Caco-2 (cell line): ENCODE measurements at places on chromosomes 13 and 19. TPM values are rescaled to one million over a fixed set of nuclear protein-coding genes. Genes with fewer than 3 reads are reported as not detected.

The GPR12 gene
- not detected in 2 replicates for total RNA-seq

The MYH14 gene
- 78.3 and 89.8 TPM in 2 replicates for total RNA-seq

The DGKH gene
- 5.2 and 5.8 TPM in 2 replicates for total RNA-seq

The PLEKHJ1 gene
- 119 TPM in 2 replicates for total RNA-seq

The MUC16 gene
- total RNA-seq, result 0.05 TPM in 2 replicates

The IZUMO2 gene
- total RNA-seq, result not detected in 2 replicates

The FGF22 gene
- 0.68 TPM in 1 of 2 replicates, not detected in the other for total RNA-seq

The HIF3A gene
- 5.2 and 5.4 TPM in 2 replicates for total RNA-seq

The ZNF285 gene
- total RNA-seq, result 0.91 and 1.5 TPM in 2 replicates

The SYNGR4 gene
- total RNA-seq, result 0.32 TPM in 1 of 2 replicates, not detected in the other

The TMIGD2 gene
- total RNA-seq, result not detected in 2 replicates

DNA sequence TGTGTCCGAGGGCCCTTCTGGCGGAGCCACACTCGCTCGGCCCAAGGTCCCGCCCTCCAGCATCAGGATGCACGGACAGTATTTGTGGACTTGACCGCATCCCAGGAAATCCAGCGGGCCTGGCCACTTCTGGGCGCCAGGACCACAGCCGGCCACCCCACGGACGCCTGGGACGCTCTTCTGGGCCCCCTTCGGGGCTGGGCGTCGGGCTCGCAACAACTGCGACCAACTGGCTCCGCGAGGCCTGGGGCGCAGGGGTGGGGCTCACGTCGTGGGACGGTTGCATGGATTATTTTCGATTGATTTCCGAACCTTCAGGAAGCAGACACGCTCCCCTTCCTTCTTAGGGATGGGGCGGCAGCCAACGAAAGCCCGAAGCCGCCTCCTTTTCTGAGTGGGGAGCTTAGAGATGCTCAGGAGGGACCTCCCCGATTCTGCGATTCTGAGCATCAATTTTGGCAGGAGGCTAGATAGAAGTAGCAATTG lies 521 bp upstream of the NUP58 start:
- DNase-seq, result no peak
- H3K36me3 ChIP-seq, result 0 out of 2 replicates have a peak, but pooled peaks cover 1% of the 10 kb centered on the region
- H3K4me3 ChIP-seq, result peak overlapping the region; percentile 99

- DNase-seq, result no peak
- no peaks in the 10 kb centered on the region for H3K27me3 ChIP-seq
- no peaks in the 10 kb centered on the region for H3K4me1 ChIP-seq
- H3K36me3 ChIP-seq, result peaks cover 9% of the 10 kb centered on the region
- no peak overlapping the region for H3K4me3 ChIP-seq
Observed at GRCh38 chr19:5693195-5694166, 3.4 kb downstream of the RPL36 start.

GRCh38 chr19:10815007-10815536 lies 20.9 kb downstream of the TMED1 start:
- H3K4me1 ChIP-seq, result no peaks in the 10 kb centered on the region
- no peak for DNase-seq
- H3K36me3 ChIP-seq, result no peaks in the 10 kb centered on the region; the same call in 1 of the 2 replicates
- H3K27ac ChIP-seq, result no peak overlapping the region
- H3K4me3 ChIP-seq, result no peak overlapping the region

DNA sequence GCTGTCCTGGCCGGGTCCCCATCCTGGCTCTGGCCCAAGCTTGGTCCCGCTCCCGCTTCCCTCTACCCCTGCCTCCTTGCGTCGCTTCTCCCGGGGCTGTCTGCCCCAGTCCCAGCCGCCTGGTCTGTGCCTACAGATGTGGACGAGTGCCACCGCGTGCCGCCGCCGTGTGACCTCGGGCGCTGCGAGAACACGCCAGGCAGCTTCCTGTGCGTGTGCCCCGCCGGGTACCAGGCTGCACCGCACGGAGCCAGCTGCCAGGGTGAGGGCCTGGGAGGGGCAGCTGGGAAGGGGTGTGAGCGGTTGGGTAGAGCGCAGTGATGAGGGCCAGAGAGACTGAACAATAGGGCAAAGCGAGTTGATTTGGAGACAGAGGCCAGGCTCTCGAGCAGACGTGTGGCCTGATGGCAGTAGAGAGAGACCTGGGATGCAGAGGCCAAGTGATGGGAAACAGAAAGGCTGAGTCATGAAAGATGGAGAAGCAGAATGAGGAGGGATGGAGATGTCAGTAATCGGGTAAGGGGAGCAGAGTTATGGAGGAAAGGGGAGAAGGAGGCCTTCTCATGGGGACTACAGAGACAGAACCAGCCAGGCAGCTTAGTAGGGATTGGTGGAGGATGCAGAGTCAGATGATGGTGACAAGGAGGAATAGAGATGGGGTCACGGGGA lies 9.4 kb downstream of the LTBP4 start:
- DNase-seq, result no peak
- no peaks in the 10 kb centered on the region for H3K27me3 ChIP-seq
- no peak overlapping the region for H3K4me3 ChIP-seq
- peaks cover 32% of the 10 kb centered on the region for H3K4me1 ChIP-seq
- H3K27ac ChIP-seq, result no peak overlapping the region

DNA sequence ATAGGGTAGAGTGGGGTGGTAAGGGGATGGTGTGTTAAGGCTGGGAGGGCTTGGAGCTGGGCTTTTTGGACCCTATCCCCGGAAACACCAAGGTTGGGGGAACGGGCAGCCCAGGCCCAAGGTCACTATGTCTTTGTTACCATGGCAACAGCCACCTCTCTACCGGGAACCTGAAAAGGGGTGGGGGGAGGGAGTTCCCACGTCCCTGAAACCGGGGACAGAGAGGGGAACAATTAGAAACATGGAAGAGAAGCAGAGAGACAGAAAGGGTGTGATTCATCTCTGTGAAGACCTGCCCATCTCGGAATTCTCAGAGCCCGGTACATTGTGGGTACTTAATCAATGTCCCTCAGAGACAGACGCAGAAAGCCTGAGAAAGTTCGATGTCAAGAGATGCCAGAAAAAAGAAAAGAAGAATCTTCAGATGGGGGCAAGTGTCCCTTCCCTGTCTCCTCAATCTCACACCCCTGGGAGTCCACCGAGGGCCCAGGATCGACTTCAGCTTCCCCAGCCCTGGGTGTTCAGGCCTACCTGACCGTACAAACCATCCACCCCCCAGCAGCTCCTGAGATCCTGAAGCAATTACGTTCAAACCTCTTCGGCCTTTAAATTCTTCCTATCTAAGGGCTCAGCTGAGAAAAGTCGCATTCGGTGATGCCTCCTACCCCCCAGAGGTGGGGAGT lies 6.8 kb upstream of the LRFN1 start:
- no peaks in the 10 kb centered on the region for H3K27me3 ChIP-seq
- H3K36me3 ChIP-seq, result no peaks in the 10 kb centered on the region
- H3K27ac ChIP-seq, result peak overlapping the region; percentile 75
- H3K4me3 ChIP-seq, result no peak overlapping the region
- no peak for DNase-seq

- H3K27me3 ChIP-seq, result no peaks in the 10 kb centered on the region
- no peak for DNase-seq
- H3K27ac ChIP-seq, result no peak overlapping the region
- no peaks in the 10 kb centered on the region for H3K36me3 ChIP-seq
- no peaks in the 10 kb centered on the region for H3K4me1 ChIP-seq
Observed at GRCh38 chr13:39930060-39930459, 274.6 kb downstream of the COG6 start.

- H3K27me3 ChIP-seq, result no peaks in the 10 kb centered on the region
- H3K27ac ChIP-seq, result no peak overlapping the region
- no peak overlapping the region for H3K4me3 ChIP-seq
- no peak for DNase-seq
- no peaks in the 10 kb centered on the region for H3K36me3 ChIP-seq
Observed at GRCh38 chr13:67048821-67049150, 181.3 kb downstream of the PCDH9 start.

GRCh38 chr13:113576597-113576996 lies 8.0 kb upstream of the TFDP1 start:
- no peaks in the 10 kb centered on the region for H3K36me3 ChIP-seq
- DNase-seq, result no peak
- no peak overlapping the region for H3K27ac ChIP-seq
- H3K4me3 ChIP-seq, result no peak overlapping the region
- H3K4me1 ChIP-seq, result no peaks in the 10 kb centered on the region

DNA sequence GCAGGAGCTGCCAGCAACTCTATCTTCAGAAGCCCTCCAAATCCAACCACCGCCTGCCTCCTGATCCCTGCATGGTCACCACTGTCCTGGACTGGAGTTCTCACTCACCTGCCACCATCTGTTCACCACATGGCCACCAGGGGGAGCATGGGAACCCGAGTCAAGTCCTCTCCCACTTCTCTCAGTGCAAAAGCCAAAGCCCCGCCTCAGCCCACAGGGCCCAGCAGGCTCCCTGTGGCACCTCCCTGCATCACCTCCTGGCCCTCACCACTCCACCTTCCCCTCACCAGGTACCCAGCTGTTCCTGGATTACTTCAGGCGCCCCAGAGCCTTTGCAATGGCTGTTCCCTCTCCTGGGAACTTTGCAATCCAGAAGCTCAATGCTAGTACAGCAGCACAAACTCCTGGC lies 5.3 kb downstream of the DHPS start:
- H3K27me3 ChIP-seq, result no peaks in the 10 kb centered on the region
- peak; percentile 87 for DNase-seq
- no peak overlapping the region for H3K4me3 ChIP-seq

- no peaks in the 10 kb centered on the region for H3K27me3 ChIP-seq
- H3K4me3 ChIP-seq, result no peak overlapping the region
- peak overlapping the region; percentile 75 for H3K27ac ChIP-seq
- peaks cover 17% of the 10 kb centered on the region for H3K4me1 ChIP-seq
- H3K36me3 ChIP-seq, result peaks cover 2% of the 10 kb centered on the region
Observed at GRCh38 chr19:34484328-34484727, 2.8 kb downstream of the WTIP start.

GRCh38 chr13:98447881-98448641 lies 128.8 kb downstream of the STK24 start:
- H3K27me3 ChIP-seq, result no peaks in the 10 kb centered on the region
- no peaks in the 10 kb centered on the region for H3K4me1 ChIP-seq
- H3K27ac ChIP-seq, result peak overlapping the region; percentile 33

- H3K4me1 ChIP-seq, result no peaks in the 10 kb centered on the region
- H3K27ac ChIP-seq, result no peak overlapping the region
- no peak overlapping the region for H3K4me3 ChIP-seq
- DNase-seq, result no peak
Observed at GRCh38 chr19:10431943-10432735, 11.8 kb downstream of the PDE4A start.

GRCh38 chr13:96991072-96991471 lies 3.2 kb downstream of the OXGR1 start:
- no peaks in the 10 kb centered on the region; the same call in 1 of the 2 replicates for H3K27me3 ChIP-seq
- H3K36me3 ChIP-seq, result no peaks in the 10 kb centered on the region
- H3K4me1 ChIP-seq, result no peaks in the 10 kb centered on the region
- H3K27ac ChIP-seq, result no peak overlapping the region
- H3K4me3 ChIP-seq, result no peak overlapping the region

DNA sequence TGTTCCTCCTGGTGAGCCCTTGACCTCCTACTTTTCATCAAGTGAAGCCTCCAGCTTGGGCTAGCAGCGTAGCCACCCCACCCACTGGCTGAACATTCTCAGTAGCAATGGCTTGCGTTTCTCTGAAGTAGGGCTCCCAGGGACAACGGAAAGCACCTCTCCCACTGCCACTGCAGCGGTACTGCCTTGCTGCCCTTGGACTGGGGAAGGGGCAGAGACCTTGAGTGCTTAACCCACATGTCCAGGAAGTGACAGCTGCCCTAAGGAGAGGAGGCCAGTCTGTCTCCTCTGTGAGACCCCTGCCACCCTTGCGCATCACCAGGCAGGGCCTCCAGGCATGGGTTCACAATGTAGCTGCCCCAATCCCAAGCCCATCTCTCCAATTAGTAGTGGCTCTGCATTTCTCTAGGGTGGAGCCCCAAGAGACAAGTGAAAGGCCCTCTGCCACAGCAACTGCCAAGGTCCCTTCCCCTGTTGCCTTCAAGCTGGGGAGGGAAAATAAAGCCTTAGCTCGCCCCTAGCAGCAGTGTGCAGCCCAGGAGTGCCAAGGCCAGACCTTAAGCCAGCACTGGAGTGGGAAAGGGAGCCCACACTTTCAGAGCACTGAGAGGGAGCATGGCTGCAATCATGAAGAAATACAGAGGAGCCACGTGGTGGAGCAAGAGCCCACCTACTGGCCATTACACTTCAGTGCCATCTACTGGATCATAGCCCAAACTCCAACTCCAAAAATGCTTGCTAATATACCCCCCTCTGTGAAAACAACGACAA lies 175.9 kb upstream of the TRPC4 start:
- no peaks in the 10 kb centered on the region for H3K27me3 ChIP-seq
- no peaks in the 10 kb centered on the region for H3K36me3 ChIP-seq
- no peaks in the 10 kb centered on the region for H3K4me1 ChIP-seq
- DNase-seq, result no peak
- no peak overlapping the region for H3K4me3 ChIP-seq
- no peak overlapping the region for H3K27ac ChIP-seq

- H3K27me3 ChIP-seq, result no peaks in the 10 kb centered on the region
- no peaks in the 10 kb centered on the region for H3K36me3 ChIP-seq
- no peak overlapping the region for H3K27ac ChIP-seq
- DNase-seq, result no peak
Observed at GRCh38 chr13:81676008-81676407, 1335.1 kb upstream of the SPRY2 start.

DNA sequence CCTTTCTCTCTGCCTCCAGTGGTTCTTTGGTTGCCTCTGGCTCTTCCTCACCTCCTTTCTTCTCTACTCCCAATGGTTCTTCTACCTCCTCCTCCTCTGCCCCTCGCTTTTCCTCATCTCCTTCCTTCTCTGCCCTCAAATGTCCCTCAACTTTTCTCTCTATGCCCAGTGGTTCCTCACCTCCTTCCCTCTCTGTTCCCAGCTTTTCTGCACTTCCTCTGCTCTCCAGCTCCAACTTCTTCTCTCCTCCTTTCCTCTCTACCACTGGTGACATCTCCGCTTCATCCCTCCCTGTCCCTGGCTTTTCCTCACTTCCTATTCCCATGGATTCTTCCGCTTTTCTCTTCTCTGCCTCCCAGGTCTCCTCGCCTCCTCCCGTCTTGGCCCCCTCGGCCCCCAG lies 7.8 kb downstream of the PALM3 start:
- H3K27ac ChIP-seq, result no peak overlapping the region
- peaks cover under 1% of the 10 kb centered on the region; the same call in 1 of the 2 replicates for H3K4me1 ChIP-seq
- H3K4me3 ChIP-seq, result no peak overlapping the region
- DNase-seq, result no peak

GRCh38 chr19:53977991-53978731 lies 13.3 kb upstream of the CACNG6 start:
- no peaks in the 10 kb centered on the region for H3K36me3 ChIP-seq
- no peaks in the 10 kb centered on the region for H3K27me3 ChIP-seq
- no peak overlapping the region for H3K4me3 ChIP-seq
- H3K4me1 ChIP-seq, result no peaks in the 10 kb centered on the region

GRCh38 chr13:62537593-62537992 lies 1121.9 kb upstream of the PCDH20 start:
- H3K27me3 ChIP-seq, result no peaks in the 10 kb centered on the region
- no peak overlapping the region for H3K4me3 ChIP-seq
- no peaks in the 10 kb centered on the region for H3K36me3 ChIP-seq
